CD4-positive, alpha-beta T cell (primary cell): ENCODE measurements at places on chromosomes 3 and 15. TPM values are rescaled to one million over a fixed set of nuclear protein-coding genes. Genes with fewer than 3 reads are reported as not detected.
A peak's percentile ranks its signal among the peaks of the same experiment; 100 is the strongest.

- H3K4me1 ChIP-seq = no peaks in the 10 kb centered on the region
- H3K27ac ChIP-seq = no peak overlapping the region
- no peaks in the 10 kb centered on the region for H3K27me3 ChIP-seq
- H3K4me3 ChIP-seq = no peak overlapping the region
Observed at GRCh38 chr3:147237991-147238390, 168.4 kb downstream of the ZIC4 start.

- H3K27me3 ChIP-seq = no peaks in the 10 kb centered on the region
- no peak overlapping the region for H3K4me3 ChIP-seq
- H3K27ac ChIP-seq = no peak overlapping the region
- H3K4me1 ChIP-seq = no peaks in the 10 kb centered on the region
Observed at GRCh38 chr15:23606226-23606625, 40.8 kb downstream of the MKRN3 start.

The SLC12A1 gene
- total RNA-seq = not detected

DNA sequence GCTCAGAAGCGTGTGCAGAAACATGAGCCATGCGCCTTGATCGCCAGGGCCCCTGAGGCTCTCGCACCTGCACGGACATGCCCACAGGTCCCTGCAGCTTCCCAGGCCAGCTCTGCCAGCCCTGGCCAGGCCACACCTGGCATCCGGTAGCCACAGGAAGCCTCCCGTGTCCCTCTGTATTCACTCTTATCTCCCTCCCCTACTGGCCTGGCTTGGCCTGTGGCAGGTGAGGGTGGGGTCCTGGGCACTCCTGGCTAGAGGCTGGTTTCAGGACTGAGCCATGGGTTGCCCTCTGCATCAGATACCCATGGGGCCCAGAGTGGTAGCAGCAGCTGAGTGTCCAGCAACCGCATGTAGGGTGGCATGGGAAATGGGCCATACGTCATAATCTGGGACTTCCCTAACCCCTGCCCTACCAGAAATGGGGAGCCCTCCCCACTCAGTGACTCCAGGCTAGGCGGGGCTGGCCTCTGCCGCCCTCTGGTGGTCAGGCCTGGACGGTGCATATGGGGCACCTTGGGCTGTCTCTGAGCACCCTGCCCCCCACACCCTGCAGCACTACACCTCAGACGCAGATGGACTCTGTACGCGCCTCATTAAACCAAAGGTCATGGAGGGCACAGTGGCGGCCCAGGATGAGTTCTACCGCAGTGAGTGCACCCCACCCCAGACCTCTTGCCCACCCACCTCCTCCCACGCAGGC, 12.6 kb upstream of the LMAN1L start:
- H3K27me3 ChIP-seq = no peaks in the 10 kb centered on the region
- DNase-seq = peak; percentile 85
- no peak overlapping the region for H3K4me3 ChIP-seq
- H3K27ac ChIP-seq = peak overlapping the region; percentile 85
- H3K4me1 ChIP-seq = peaks cover 60% of the 10 kb centered on the region
- H3K36me3 ChIP-seq = peaks cover 69% of the 10 kb centered on the region

DNA sequence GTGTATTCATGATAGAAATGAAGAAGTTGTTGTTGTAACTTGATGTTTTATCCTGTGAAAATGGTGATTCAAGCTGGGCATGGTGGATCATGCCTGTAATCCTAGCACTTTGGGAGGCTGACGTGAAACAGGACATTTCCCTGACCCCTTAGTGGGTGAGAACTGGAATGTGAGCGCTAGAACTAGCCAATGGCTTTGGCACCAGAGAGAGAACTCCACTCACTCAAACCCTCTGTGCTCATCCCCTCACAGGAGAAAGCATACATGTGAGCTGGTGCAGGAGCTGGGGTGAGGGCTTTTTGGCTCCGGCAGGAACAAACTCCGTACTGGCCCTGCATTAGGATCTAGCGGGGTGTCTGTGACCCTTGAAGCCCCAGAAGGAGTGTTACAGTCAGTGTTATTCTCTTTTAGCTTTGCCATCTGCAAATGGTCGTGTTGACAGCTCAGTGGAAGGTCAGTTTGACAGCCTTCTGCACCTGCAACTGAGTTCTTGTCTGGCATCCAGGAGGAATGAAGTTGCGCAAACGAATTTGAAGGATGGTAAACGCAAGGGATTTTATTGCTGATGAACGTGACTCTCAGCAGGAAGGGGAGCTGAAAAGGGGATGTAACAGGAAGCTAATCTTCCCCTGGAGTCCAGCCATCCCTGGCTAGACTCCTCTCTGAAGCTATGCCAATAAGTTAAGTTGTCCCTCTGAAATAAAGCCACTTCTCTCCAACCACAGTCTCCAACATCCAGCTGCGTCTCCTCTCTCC, 1016.6 kb upstream of the CADM2 start:
- H3K36me3 ChIP-seq = no peaks in the 10 kb centered on the region
- no peak overlapping the region for H3K27ac ChIP-seq
- no peak overlapping the region for H3K4me3 ChIP-seq

DNA sequence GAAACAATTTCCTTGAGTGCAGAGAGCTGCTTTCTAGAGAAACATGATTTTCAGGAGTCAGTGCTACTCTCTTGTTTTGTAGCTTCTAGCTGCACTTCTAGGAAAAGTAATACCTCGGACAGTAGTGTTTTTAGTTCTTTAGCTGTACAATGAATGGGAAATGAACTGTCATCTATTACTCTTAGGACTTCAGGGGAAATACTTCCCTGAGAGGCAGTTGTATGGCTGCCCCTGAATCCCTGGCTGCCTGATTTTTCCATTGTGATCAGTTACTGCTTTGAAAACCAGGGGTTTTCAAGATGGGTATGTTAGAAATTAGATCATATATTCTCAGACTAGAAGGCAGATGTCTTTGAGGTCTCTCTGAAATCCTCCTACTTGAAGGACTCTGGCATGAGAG, 200.3 kb upstream of the SEMA6D start:
- H3K36me3 ChIP-seq = no peaks in the 10 kb centered on the region
- no peak overlapping the region for H3K4me3 ChIP-seq
- no peaks in the 10 kb centered on the region for H3K4me1 ChIP-seq
- no peaks in the 10 kb centered on the region for H3K27me3 ChIP-seq

DNA sequence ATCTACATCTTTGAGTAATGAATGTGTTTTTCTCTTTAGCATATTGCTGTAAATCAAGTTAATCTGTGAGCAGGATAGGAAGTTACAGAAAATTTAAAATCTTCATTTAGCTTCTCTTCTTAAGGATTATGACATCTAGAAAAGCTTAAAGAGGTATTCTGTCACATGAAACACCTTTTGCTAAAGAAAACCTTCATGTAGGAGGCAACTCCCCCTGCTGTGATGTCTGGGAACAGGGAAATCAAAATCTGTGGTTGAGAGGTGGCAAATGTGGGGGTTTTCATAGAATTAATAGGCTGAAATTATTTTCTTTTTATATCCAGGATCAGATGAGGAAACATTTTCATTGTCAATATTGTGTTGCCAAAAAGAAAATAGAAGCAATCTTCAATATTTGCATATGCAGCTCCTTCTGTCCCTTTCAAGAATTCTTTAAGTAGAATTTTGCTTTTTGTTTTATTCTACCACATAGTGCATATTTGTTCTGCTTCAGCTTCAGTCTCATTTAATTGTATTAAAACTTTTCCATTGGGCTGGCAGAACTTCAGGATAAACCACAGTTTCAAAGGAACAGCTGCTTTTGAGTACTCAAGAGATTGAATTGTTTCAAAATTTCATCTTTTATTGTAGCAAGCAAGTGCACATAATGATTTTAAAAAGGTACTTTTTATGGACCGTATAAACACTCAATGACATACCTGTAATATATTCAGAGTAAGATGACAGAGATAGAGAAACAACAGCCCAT, 128.4 kb downstream of the RAP2B start:
- H3K4me3 ChIP-seq = no peak overlapping the region
- H3K4me1 ChIP-seq = peaks cover 5% of the 10 kb centered on the region
- no peak for DNase-seq
- H3K27ac ChIP-seq = no peak overlapping the region
- H3K27me3 ChIP-seq = no peaks in the 10 kb centered on the region
- no peaks in the 10 kb centered on the region for H3K36me3 ChIP-seq

GRCh38 chr3:59771768-59772181, 722.0 kb upstream of the CFAP20DC start:
- no peak for DNase-seq
- no peaks in the 10 kb centered on the region for H3K27me3 ChIP-seq
- H3K27ac ChIP-seq = no peak overlapping the region
- no peak overlapping the region for H3K4me3 ChIP-seq
- peaks cover 27% of the 10 kb centered on the region for H3K4me1 ChIP-seq
- no peaks in the 10 kb centered on the region for H3K36me3 ChIP-seq

The SERINC4 gene
- 0.36 TPM for total RNA-seq

The OXTR gene
- 0.11 TPM for total RNA-seq

The UCN2 gene
- not detected for total RNA-seq

DNA sequence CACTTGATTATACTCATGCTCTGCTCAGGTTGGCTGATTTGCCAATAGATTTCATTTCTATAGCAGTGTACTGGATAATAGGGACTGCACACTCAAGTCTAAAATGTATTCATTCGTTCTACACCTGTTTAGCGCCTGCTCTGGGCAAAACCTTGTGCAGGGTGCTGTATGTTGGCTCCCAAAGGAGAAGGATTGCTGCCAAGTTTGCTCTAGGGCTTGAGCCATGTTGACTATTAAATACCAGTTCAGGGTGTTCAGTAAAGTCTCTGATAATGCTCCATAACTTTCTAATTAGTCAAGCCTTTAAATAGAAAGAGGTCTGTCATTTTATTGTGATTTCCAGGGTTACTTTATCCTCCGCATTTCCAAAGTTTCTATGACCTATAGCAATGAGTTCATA, 470.2 kb downstream of the MAGI1 start:
- no peak for DNase-seq
- no peaks in the 10 kb centered on the region for H3K36me3 ChIP-seq
- no peaks in the 10 kb centered on the region for H3K27me3 ChIP-seq

The TMEM212 gene
- not detected for total RNA-seq

The LMCD1 gene
- total RNA-seq = 0.36 TPM

The ITIH1 gene
- not detected for total RNA-seq

The SELENOK gene
- 153 TPM for total RNA-seq

- H3K4me3 ChIP-seq = no peak overlapping the region
- DNase-seq = no peak
- no peaks in the 10 kb centered on the region for H3K4me1 ChIP-seq
Observed at GRCh38 chr3:104596054-104596453, 770.7 kb upstream of the ALCAM start.

The DUOX2 gene
- total RNA-seq = 0.08 TPM
